ENCODE measurements at places on chromosomes 7 and 10.
A peak's percentile ranks its signal among the peaks of the same experiment; 100 is the strongest.

DNA sequence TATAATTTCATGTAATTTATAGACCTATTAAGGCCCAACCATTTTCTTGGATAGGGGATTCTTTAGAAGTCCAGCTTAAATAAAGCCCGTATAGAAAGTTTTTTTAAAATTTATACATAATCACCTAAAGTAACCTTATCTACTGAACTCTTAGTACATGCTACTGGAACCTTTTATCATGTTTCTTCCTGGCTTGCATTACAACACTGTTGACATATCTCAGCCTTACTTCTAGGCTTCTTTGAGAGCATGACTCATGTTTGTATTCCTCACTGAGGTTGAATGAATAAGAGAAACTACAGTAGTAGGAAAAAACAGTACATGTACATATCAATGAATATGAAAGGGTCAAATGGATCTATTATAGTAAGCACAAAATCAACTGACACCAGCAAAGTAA is 8.2 kb upstream of the MAGI2 start:
- DNase-seq: no peak

GRCh38 chr7:101066833-101067177 is 18.5 kb upstream of the TRIM56 start:
- DNase-seq: no peak

DNA sequence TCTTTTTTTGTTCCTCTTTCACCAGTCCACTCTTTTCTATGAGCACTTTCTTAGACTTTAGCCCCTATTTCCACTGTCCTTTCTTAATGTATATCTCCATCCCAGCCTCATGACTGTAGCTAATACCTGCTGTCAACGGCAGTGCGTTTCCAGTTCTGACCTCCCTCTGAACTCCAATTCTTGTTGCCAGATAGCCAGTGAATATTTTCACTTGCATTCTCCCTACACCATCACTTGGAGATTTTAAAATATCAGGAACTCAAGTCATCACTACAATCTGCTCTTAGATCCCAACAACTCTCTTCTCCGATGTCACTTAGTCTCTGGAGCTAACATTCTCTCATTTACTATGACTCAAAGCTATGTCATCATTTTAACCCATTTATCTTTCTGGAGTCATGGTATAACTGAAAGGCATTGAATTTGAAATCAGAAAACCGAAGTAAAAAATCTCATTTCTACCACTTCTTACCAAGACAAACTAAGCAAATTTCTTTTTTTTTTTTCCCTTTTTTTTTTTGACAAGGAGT is 5.1 kb upstream of the SLC16A12 start:
- DNase-seq: no peak

DNA sequence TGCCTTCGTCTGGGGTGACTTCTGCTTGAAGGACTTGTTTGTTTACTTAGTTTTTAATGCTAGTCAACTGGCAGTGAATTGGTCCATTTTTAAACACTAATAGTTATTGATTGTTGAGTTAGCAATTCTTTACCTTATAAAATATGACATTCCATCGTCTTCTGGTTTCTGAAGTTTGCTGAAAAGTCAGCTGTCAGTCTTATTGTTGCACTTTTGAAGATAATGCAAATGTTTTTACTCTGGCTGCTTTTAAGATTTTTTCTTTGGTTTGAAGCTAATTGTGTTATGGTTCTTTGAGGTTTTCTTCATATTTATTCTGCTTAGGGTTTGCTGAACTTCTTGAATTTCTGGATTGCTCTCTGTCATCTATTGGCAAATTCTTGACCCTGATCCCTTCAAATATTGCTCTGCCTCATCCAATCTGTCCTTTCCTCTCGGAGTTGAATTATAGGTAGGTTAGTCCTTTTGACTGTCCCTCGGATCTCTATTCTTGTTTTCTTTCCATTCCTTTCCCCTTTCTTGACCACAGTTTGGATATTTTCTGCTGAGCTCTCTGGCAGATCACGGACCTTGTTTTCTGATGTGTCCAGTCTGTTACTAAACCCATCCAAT is 24.2 kb downstream of the MGMT start:
- DNase-seq: no peak

DNA sequence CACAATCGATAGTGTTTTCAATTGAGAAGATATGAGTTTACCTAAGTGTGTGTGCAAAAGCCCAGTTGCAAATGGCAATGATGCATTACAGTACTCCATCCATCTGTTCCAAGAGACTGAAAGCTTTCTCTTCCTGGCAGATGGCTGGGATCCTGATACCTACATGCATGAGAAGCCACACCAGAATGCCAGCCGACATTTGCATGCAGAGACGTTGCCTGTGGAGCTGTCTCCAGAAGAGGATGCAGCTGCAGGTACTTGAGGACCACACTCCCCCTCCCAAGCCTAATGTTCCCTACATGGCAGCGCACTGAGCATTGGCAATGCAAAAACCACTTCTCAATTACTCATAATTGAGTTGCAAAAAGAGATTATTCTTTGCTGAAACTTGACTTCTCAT is 332.1 kb downstream of the WDR11 start:
- no peak for DNase-seq

DNA sequence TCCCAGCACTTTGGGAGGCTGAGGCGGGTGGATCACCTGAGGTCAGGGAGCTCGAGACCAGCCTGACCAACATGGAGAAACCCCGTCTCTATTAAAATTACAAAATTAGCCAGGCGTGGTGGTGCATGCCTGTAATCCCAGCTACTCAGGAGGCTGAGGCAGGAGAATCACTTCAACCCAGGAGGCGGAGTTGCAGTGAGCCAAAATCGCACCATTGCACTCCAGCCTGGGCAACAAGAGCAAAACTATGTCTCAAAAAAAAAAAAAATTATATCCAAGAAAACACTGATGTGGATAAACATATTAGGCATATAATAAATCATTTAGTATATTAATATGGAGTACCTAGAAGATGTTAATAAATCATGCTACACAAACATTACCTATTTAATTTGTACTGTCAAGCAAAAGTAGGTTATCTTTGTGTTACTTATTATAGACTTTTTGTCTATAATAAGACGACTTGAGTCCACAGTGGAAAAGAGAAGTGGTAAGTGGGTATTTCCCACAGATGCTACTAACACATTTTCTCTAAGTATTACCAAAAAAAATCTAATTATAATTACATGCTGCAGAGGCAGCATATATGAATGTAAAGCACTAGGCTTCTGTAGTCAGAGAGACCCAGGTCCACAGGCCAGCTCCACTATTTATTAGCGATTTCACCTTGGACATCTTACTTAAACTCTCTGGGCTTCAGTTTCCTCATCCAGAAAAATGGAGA is 34.5 kb downstream of the DNMBP start:
- DNase-seq: no peak

DNA sequence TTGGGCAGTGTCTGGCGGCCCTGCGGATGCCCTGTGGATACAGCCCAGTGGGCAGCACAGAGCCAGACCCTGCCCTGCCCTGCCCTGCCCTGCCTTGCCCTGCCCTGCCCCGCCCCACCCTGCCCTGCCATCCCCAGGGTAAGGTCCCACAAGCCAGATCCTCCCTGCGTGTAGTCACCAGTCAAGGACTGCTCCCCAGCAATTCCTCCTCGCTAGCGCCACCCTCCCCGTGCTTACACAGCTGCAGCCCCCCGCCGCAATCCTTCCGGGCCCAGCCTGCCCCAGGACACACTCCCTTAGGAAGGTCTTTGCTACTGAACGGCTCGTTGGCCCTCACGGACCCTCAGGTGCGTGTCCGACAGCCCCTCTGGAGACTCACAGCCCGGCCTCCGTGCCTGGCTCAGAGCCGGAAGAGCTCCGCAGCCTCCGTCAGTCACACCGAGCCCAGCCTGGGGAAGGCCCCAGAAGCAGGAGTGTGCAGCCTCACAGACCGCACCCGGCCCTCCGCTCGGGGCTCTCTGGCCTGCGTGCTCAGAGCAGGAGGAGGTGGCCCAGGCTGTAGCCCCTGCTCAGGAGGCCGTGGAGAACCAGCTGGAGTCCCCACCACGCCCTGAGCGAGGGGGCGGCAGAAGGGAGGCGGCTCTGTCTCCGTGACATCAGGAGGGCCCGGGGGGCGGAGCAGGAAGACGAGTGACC is 68.3 kb downstream of the PWWP2B start:
- DNase-seq: no peak

DNA sequence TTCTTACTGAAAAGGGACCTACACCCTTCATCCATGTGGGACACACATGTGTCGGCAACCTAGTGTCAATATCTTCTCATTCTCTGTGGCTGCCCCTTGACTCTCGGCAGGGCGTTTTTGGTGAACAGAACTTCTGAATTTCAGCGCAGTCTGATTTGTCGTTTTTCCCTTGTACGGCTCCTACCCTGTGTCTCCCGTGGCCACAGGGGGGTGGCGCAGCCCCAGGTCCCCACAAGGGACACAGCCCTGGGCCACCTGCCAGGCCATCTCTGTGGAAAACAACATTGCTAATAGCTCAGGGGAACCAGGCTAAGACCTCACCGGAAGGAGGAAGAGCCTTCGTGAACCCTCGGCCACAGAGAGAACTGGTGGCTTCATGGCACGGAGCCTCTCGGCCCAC is 53.1 kb upstream of the NKX6-2 start:
- DNase-seq: no peak

- no peak for DNase-seq
These were observed 30.8 kb upstream of the ZNF32 start for GRCh38 chr10:43679509-43679908.

DNA sequence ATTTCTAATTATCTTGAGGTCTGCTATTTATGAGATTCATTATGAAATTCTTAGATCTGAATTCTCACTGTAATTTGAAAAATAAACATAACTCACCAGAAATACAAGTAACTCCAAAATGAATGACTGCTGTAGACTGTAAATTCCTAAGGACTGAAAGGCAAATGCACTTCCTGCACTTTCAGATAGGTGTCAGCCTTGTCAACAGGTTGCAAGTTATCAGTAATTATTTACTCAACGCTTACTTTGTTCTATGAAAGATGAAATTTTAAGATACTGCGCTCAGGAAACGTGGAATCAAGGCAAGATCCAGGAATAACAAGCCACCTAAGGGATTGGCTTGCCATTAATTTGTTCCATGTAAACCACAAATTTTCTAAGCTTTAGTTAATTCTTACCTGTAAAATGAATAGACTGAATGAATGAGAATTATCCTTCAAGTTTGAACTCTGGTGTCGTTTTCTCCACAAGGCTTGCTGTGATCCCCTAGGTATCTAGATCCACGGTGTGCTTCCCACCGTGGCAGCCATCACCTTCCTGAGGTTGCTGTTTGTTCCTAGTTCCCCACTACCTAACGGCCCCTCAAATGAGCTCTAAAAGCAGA is 12.6 kb downstream of the DHX32 start:
- no peak for DNase-seq

GRCh38 chr10:77131214-77131613 is 506.4 kb downstream of the KCNMA1 start:
- DNase-seq: no peak

DNA sequence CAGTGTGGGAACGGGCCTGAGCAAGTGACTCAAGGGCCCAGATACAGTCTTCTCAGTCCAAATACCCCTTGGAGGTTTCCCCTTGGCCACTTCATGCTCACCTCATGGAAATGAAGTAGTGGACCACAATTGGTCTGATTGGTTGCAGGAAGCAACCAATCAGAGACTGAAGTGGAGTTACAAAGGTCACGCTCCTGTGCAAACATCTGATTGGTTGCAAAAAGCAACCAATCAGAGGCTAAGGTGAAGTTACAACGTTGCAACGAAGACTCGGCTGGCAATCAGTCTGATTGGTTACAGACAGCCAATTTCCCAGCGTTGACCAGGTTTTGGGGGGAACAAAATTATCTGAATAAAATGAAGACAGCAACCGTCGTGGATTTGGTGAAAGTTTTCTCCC is 72.5 kb downstream of the CDHR3 start:
- DNase-seq: no peak

DNA sequence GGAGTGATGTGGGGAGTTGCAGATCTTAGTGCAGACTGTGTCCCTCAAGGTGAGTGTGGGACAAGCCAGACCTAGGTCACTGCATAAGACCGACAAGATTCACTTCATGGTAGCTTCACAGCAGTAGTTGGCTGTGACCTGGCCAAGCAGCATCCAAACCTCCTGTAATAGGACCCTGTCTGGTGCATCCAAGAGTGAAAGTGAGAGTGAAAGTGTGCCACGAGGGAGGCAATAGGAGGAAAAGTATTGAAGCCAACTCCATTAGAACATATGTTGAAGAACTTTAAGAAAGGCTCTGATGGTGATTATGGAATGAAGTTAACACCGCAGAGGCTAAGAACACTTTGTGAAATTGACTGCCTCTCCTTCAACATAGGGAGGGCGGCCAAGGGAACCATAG is 7.8 kb upstream of the ZNF33B start:
- no peak for DNase-seq

- no peak for DNase-seq
These were observed 247.7 kb upstream of the MGMT start for GRCh38 chr10:129219364-129219763.

- no peak for DNase-seq
These were observed 67.8 kb downstream of the EGFR start for GRCh38 chr7:55086413-55087201.

DNA sequence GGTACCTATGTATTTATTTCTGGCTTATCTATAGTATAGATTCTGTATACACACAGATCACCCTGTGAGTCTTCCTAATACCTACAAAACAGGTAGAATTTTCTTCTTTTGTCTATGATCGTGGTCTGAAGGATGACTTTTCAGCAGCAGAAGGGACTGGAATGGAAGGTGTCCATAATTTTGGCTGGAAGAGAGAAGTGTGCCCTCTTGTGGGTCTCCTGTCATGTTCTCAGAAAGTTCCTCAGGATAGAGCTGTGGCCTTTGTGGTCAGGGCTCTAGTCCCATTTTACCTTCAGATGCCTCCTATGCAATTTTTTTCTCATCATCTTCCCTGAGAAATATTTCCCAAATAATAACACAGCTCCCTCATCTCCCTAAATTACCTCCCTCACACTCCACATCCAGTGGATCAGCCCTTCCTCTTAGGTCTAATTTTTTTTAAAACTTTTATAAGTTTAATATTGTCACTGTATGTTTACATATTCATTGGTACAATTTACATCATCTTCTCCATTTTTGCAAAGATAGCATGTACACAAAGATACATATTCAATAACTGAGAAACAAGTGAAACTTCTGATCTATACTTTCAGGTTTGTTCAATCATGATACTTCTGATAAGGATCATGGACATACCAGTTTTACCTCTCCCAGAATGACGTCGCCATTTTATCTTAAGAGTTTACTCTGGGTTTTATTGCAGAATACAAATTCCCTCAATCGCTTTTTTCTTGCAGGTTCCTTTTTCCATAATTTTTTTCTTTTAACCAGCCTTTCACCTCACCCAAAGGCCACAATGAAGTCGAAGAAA is 112.7 kb downstream of the REEP3 start:
- DNase-seq: peak; percentile 69
